ENCODE measurements at places on chromosomes 5 and 9.

GRCh38 chr5:15013654-15014463, 142.3 kb upstream of the ANKH start:
- peak; percentile 47 for DNase-seq

DNA sequence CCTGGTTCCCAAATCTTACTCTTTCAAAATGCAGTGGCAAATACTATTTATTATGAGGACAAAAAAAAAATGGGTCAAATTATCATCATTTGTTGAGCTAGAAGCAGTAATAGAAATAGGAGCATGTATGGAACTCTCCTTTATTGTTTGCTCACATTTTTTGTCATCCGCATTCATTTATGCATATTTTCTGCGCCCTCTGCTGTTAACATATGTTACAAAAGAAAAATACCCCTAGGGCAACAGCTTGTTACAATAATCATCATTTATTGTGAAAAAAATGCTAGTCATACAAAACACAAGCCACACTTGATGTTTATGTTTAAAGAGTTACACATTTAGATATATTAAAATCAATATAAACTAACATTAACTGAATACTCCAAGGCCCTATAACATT, 328.2 kb downstream of the TUSC1 start:
- no peak for DNase-seq

- no peak for DNase-seq
Measured at GRCh38 chr5:127027539-127027938, 2.8 kb downstream of the MARCHF3 start.

DNA sequence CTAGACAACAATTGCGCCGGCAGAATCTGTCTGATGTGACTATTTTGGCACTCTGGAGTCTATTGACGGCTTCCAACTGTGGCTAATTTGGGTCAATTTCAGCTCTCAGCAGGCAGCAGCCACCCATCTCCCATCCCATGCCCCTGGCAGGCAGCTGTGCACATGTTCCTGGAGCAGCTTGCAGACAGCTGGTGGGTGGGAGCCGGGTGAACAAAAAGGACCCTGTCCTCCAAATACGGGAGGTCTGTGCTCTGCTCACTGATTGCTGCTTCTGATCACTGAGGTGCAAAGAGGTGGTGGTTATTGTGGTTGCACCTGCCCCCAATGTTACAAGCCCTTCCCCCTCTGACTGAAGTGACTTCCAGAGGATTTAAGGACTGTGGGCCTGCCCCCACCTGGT, 45.0 kb upstream of the N4BP3 start:
- DNase-seq, result no peak

- no peak for DNase-seq
Measured at GRCh38 chr9:12658531-12659209, 34.5 kb upstream of the TYRP1 start.

GRCh38 chr5:73338256-73339050, 110.1 kb downstream of the FOXD1 start:
- no peak for DNase-seq

DNA sequence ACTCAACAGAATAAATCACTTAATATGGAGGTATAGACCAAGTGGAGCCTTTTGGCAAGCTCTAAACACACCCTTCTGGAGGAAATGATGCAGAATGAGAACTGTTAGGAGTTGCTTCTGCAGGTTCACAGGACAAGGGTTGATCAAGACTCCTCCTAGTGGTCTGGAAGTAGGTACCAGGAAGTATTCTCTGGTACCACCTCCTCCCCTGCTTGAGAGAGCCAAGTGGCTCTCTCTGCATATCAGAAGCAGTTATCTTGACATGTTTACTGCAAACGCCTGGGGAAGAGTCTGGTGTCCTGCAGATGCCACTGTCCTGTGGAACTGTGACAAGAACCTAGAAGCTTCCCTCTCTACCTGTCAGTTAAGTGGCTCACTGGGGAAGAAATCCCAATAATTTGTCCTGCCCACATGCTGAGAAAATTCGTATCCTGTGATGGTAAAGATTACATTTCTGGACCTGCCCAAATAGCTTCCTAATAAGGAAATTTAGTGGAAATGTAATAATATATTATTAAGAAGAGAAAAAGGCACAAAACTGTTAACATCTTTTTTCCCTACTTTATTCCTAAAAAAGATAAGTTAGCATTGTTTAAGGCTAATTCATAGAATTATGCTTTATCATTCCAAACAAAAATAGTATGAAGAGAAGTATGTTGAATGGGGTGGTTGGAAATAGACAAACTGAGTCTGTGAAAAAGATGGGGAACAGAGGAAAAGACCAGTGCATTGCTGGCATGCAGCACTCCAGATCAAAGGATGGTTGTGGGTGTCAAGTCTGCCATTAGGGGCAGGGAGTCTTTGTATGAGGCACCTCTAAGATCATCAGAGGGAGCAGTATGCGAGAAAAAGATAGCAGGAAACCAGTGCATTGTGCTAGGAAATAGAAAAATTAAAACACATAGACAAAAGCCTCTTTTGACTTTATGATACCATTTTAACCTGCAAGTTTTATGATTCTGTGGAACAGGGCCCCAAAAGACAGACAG, 118.8 kb downstream of the CDC42SE2 start:
- peak; percentile 83 for DNase-seq

DNA sequence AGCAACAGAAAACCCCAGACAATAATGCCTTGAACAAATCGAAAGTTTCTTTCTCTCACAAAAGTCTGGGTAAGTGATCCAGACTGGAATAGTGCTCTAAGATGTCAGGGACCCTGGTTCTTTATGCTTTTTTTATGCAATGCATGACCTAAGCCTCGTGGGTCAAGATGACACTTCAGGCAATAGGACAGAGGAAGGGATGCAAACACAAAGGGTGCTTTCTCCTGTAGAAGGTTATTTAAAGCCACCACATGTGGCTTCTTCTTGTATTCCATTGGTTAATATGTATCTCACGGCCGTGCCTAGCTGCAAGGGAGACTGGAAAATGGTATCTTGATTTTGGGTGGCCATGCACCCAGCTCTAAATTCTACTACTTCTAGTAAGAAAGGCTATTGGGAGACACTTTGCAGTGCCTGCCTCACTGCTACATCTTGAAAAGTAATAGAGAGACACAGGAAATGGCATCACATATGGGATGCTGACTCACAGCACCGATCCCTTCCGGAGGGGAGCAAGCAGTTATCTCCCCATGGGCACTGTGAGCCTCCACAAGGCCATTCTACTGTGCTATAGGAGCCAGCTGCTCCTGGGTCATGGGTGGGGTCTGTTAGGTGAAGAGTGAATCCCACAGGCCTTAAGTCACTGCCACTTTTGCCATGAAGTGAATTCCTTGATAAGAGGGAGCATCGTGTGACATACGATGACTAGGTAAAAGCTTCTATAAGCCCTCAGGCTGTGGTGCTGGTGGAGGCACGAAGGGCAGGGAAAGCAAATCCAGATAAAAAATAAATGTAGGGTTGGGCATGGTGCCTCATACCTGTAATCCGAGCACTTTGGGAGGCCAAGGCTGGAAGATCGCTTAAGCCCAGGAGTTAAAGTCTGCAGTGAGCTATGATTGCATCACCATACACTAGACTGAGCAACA, 32.5 kb upstream of the RAB14 start:
- no peak for DNase-seq

DNA sequence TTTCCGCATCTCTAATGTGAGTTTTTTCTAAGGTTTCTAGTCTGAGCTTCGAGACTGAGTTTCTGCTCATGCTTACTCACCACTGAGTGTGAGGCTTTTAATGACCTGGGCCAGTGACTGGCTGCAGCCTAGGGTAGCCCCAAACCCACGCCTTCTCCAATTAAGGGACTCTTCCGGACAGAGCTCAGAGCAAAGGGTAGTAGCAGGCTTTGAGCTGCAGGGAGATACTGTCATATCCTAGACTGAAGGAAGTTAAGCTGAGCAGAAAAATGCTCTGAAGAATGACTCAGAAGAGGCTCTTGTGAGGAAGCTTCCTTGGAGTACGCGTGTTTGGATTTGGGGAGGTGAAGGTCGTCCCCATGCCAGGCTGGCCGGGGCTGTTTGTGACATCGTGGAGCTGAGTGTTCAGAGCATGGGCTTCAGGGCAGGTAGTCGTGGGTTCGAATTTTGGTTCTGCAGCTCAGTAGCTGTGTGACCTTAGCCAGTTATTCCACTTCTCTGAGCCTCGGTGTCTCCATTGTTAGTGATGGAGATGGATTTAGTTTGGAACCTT, 3.5 kb downstream of the USP20 start:
- DNase-seq, result no peak

DNA sequence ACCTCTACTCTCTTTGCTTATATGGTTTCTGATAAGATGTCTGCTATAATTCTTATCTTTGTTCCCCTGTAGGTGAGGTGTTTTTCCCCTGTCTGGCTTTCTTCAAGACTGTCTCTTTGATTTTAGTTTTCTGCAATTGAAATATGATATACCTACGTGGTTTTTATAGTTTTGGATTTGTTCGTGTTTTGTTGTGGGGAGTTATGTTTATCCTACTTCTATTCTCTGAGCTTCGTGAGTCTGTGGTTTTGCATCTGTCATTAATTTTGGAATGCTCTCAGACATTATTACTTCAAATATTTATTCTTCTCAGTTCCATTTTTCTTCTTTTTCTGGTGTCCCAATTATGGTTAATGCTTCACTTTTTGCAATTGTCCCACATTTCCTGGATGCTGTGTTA, 521.3 kb downstream of the KCTD16 start:
- DNase-seq, result no peak

GRCh38 chr5:111530298-111530740, 18.0 kb upstream of the STARD4 start:
- no peak for DNase-seq

GRCh38 chr9:84031534-84031933, 50.9 kb downstream of the RMI1 start:
- no peak for DNase-seq

DNA sequence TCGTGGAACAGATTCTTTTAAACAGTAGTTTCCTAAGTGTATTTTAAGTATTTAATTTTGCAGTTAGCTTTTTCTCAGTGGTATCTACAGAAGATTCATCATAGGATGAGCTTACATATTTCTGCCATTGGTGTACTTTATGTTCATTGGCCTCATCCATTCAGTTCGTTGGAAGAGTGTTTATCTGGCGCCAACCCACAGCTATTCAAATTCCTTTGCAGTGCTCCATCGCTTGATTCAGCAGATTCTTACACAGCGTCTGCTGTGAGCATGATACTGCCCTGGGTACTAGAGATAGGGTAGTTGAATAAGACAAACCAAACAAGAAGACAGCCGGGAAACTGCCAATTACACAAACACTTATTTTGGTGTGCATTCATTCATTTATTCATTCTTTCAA, 55.1 kb downstream of the NUP214 start:
- no peak for DNase-seq

DNA sequence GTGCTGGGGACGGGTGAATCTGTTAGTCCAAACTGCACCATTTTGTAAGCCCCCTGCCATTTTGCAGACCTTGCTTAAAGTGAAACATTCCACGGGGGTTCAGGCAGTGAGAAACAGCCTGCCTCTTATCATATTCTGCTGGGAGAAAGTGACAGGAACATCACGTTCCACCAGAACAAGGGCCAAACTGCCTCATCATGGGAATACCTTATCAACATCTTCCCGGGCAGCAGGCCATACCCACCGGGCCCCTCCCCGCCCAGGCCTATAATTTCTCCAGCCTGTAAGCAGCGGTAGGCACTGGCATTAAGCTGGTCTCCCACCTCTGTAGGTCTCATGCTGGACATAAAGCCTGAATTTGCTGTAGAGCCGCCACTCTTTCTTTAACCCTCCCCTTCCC, 1.5 kb upstream of the CFAP77 start:
- no peak for DNase-seq

GRCh38 chr9:26500471-26500870, 392.1 kb downstream of the CAAP1 start:
- no peak for DNase-seq

DNA sequence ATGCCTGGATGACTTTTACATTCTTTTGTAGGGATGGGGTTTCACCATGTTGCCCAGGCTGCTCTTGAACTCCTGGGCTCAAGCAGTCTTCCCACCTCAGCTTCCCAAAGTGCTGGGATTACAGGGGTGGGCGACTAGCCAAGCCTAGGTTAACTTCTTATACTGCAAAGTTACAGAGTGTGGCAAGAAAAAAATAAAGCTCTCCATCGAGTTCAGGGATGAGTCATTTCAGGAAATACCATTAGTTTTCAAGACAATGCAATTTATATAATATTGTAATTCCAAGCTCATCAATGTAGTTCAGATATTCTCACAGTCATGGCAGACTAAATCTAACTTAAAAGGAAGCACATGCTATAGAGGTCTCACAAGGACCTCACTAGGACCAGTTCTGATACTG, 11.5 kb upstream of the ABO start:
- no peak for DNase-seq

GRCh38 chr9:134637241-134637640, 4.4 kb upstream of the COL5A1 start:
- no peak for DNase-seq

DNA sequence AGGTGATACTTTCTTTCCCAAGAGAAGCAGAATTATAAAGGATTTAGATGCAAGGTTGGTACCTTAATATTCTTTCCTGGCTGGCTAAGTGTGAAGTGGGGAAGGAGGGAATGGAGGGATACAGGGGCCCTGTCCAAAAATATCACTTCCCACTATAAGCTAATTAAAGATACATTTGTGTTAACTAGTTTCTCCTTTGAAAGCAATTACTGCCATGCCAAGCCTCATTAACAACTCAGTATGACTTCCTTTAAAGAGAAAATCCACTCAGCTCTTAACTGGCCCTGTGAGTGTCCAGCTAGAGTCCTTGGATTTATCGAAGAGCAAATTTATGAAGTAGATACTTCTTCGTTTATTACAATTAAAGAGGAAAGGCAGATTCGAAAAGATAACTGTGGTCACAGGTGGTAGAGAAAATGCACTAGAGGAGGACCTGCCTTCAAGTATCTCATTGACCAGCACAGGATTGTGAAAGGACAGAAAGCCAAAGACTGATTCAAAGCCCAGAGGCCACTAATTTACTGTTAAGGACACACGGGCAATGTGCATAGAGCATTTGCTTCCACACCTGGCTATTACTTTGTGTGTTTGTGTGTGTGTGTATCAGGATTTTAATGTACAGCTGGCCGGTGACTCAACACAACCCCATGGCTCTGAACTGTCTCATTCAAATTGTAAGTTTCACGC, 11.2 kb upstream of the GLDC start:
- DNase-seq, result no peak

DNA sequence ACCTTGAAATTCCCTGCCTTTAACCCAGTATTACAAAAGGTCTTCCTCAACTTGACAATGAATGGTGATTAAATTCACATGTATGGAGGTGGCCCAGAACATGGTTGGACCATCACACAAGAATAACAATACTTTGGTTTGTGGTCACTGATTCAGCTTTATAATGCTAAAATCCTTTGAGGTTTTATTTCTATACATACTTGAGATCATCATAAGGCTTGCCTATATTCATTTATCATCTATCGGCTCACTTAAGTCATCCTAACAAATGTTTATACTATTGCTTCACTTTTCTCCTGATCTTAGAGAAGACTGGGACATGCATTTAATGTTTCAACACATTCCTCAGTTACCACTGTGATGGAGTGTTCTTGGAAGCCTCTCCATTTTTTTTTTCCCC, 191.3 kb downstream of the DMAC1 start:
- DNase-seq, result no peak

All from NCI-H2029 (cell line).